ENCODE measurements at places on chromosomes 13 and 19.

- no peak for DNase-seq
These were observed 22.3 kb downstream of the FAM216B start for GRCh38 chr13:42803563-42804204.

DNA sequence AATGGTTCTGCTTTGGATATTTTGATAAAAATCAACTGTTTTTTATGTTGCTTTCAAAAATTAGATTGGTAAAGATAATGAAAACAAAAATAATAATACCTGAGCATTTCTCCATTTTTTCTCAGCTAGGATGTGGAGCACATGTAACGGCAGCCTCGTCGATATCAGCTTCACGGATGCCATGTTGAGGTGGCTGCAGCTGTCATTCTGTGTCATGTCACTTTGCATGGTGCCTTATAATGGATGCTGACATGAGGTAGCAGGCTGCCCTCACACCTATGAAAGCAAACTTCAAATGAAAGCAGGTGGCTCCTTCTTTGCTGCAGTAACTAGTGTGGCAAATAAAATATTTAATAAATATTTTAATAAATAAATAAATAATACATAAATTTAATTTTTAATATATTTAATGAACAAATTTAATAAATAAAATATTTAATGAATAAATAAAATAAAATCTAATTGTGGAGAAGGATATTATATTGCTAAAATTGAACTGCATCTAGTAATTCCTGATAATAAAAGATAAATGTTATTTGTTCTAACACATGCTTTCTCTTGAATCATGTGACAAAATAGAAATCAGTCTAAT is 955.7 kb upstream of the SLC10A2 start:
- no peak for DNase-seq

- peak; percentile 17 for DNase-seq
These were observed 51.3 kb downstream of the STK24 start for GRCh38 chr13:98525456-98526181.

DNA sequence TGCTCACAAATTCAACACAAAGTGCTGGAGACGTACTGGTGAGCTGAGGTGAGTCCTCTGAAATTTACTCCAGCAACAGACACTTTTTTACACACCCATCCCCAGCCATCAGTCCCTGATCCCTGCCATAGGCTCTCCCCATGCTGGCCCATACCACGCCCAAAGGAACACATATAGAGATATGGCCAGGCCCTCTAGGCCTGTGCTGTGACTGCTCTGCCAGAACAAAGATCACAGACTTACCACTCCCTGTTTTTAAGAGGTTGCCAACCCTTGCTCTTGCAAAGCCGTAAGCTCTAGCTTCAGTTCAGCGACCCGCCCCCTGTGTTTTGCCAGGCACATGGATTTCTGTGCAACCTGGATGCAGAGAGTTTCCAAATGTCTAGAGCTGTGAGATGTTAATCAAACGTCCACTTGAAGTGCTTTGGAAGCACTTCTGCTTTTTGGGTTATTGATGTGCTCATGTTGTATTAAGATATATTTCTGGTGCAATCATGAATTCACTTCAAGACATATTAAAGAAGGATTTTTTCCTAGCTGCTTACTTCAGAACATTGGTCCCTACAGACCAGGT is 59.7 kb downstream of the DLEU7 start:
- no peak for DNase-seq

GRCh38 chr13:37595162-37595561 is 3.4 kb downstream of the POSTN start:
- no peak for DNase-seq

- no peak for DNase-seq
These were observed 379.2 kb upstream of the MIR17HG start for GRCh38 chr13:90968166-90968904.

- DNase-seq, result no peak
These were observed 2.2 kb upstream of the USPL1 start for GRCh38 chr13:30615481-30615865.

- no peak for DNase-seq
These were observed 17.5 kb downstream of the ZC3H13 start for GRCh38 chr13:46035066-46035465.

GRCh38 chr19:41958367-41959055 is 610 bp downstream of the RABAC1 start:
- DNase-seq, result peak; percentile 92

- no peak for DNase-seq
These were observed 263.6 kb upstream of the GPC6 start for GRCh38 chr13:92963029-92963428.

DNA sequence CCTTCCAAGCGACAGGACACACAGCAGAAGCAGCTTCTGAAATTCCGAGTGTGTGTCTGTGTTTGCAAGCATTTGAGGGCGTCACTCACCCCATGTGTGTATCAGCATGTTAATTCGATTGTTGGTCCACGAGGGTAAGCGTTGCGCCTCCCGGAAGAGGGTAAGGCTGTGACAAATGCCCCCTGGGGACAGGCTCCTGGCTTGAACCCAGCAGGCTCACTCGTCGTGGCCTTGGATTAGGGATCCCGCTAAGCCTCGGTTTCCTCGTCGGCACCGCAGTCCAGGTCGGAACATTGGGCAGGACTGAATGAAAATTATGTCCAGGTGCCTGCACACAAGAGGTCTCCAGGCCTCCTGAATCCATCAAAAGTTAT is 606 bp upstream of the STXBP2 start:
- no peak for DNase-seq

GRCh38 chr19:30564551-30565011 is 192.4 kb downstream of the ZNF536 start:
- no peak for DNase-seq

All from activated T-cell treated with anti-CD3 and anti-CD28 coated beads, Interleukin-2, amount 50 U/mL, for 48 hours (primary cell).